Ascending aorta (tissue), 2 donors: ENCODE measurements at places on chromosomes 4 and X.

DNA sequence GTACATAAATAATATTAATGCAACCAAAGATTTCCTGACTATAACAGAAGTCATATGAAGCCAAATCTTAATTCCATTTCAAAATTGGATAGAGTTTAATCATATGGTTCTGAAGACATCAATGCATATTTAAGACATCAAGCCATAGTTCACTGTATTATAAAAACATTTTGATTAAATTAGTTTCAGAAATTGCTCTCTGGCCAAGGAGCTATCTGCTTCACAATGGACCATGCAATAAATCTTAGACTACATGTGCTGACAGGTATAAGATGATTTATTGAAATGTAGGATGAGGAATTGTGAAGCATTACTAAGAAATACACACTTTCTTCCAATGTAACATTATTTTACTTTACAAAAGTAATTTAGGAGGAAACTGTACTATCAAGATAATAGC lies 81.6 kb downstream of the MID1 start:
- no peak for DNase-seq

DNA sequence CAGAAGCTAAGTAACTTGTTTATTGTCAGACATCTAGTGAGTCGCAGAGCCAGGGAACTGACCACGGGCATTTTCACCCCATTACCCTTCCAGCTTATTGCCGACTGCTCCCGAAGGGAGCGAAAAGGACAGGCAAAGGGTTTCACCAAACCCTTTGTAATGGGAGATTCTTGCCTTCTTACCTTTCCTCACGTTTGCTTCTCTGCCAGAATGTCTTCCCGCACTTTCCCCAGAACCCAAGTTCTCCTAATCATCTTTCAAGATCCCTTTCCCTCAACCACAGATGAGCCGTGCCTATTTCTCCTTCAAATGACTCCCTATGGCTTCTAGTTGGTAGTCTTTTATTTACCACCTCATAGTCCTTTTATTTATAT lies 520 bp upstream of the SRP72 start:
- no peak for DNase-seq

DNA sequence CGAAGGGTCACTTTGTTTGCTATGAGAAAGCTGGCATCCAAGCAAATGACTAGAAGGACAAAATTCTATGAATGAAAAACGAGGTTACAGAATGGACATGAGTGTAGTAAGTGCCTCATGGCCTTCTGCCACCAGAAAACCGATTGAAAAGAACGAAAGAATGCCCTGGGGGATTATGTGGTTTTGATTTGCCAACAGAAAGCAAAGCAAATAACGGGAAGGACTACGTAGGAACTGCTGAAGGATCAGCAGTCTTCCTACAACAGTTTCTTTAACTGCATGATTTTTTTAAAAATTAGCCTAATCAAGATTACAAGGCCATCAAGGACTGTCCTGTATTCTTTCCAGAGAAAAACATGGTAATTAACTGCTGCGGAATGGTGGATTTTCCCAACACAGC lies 50.6 kb downstream of the NRK start:
- no peak for DNase-seq

- no peak for DNase-seq
These were observed 8.5 kb downstream of the AKAP17A start for GRCh38 chrX:1599791-1600405.

DNA sequence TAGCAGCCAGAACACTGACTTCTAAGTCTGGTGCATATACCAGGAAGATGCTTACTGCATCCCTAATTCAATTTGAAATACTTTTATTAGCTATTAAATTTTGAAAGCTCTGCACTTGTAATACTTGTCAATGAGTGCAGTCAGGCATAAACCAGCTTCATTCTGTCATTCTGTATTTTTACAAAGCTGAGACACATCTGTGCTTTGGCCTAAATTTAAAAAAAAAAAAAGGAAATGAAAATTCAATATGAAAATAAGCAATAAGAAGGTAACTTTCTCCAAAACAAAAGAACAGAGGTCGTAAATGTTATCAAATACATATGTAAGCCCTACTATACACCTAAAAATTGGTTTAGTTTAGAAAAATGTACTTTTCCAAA lies 7.0 kb downstream of the SMIM14 start:
- no peak for DNase-seq

GRCh38 chrX:87583679-87584078 lies 66.1 kb downstream of the KLHL4 start:
- DNase-seq: no peak

DNA sequence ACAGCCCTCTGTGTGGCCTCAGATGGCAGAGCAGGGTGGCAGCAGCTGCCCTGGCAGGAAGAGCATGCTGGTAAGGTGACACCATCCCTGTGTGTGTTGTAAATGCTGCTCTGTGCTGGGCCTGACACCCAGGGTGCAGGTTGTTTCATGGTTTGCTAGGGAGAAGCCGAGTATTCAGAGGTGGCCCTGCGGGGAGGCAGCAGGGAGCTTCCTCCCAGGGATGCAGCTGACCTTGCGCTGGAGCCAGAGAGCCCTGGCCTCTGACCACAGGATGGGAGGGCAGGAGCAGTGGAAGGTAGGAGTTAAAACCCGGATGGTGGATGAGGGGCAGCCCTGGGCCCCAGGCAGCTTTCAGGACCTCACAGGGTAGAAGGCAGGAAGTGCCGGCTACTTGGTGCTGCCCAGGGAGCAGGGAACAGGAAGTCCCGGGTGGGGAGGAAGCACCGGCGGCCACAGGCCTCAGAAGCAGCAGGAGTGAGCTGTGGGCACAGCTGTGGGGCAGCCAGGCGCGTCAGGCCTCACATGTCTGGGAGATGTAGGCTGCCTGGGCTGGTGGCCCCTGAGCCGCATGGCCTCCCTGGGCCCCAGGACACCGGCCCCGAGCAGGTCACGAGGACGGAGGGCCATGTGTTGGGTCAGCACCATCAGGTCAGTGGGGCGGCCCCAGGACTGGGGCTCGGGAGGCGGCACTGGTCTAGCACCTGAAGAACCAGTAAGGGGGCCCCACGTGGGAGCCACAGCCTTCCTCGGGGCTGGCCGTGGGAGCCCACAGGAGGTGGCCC lies 19.1 kb downstream of the SH3BP2 start:
- peak; percentile 57 for DNase-seq

DNA sequence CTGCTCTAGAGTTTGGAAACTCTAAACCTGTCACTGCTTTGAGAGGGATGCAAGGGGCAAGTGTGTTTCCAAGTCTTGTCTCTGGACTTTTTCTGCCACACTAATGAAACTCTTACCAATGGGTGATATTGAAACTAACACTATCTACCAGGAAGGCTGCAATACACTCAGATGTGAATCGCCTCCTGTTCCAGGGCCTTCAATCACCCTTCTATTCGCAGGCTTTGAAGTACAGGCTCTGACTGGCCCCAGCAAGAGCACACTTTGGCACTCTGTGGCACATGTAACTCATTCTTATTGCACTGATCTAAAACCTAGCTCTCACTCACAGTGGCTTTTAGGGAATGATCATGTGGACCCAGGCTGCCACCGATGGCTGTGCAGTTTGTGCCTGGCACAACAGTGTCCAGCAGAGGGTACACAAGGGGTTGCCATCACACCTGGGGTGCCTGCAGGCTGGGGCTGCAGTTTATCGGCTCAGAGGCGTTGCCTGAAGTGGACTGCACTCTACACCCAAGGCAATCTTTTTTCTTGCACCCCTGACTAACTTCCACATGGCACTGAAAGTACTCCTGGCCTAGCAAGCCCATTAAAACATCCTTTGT lies 210.8 kb downstream of the MGST2 start:
- DNase-seq: no peak

DNA sequence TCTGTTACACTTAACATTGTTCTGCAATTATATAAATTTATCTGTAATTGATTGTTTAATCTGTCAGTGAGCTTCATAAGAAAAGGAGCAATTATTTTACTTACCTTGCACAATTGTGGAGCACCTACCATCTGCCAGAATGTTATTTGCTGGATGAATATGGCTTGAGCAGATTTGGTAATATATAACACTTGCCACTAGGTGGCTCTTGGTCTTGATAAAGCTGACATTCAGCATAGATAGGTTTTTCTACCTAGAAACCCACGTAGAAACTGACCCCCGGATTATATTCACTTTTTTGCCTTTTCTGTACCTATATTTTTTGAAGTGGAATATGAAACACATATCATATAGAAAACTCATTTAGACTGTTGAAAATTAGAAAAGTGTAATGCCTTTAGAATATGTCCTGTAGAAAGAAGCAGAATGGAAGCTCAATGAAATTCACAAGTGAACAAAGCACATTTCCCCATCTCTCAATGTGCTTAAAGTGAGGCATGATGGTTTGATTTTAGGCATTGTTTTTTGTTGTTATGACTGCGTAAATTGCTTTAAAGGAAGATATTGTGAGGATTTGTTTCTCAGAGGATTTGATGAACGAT lies 9.5 kb downstream of the RBPJ start:
- no peak for DNase-seq

DNA sequence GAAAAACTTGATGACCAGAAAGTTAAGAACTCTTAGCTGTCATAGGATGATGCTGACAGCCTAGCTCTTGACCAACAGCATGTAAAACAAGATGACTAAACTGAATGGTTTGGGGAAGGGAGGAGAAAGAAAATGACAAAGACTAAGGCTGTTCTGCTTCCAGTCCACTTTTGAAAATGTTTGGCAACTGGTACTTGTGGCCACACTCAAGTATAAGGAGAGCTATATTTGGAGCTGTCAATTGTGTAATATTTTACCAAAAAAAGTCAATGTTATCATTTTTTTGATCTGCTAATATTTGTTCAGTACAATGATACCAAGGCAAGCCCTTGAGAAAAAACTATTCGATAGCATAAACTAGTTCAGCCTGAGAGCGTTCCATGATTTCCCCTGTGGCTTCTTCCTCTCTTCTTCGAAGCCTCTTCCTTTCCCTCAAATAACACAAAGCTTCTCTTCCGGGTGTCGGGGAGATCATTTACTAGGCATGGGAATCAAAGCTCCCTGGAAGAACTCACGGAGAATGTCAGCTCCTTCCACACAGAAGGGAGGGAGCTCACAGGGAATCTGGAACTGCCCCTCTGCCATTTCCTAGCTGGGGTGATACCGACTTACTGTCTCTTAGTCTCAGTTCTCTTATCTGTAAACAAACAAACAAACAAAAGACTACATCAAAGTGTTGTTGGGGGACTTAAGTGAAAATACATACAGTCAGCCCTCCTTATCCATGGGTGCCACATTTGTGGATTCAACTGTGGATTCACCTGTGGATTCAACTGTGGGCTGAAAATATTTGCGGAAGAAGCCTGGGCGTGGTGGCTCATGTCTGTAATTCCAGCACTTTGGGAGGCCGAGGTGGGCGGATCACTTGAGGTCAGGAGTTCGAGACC lies 82.6 kb downstream of the SCD5 start:
- DNase-seq: no peak

DNA sequence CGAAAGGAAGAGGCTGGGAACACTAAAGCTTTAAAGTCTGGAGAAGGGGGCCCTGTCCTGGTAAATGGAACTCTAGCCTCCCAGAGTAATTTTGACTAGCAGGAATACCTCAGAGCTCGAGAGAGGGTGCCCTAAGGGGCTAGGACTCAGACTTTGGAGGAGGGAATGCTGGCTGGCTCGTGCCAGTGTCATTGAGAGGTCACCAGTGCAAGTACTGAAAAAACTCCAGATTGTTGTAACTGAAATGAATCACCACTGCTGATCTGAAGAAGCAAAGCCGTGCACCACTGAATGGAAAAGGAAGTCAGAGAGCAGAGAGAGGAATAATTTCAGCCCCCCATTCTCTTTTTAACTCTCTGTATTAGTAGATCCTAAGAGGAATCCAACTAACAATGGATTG lies 690.2 kb downstream of the FAT4 start:
- no peak for DNase-seq

GRCh38 chr4:119027811-119028210 lies 107.8 kb upstream of the MYOZ2 start:
- no peak for DNase-seq

DNA sequence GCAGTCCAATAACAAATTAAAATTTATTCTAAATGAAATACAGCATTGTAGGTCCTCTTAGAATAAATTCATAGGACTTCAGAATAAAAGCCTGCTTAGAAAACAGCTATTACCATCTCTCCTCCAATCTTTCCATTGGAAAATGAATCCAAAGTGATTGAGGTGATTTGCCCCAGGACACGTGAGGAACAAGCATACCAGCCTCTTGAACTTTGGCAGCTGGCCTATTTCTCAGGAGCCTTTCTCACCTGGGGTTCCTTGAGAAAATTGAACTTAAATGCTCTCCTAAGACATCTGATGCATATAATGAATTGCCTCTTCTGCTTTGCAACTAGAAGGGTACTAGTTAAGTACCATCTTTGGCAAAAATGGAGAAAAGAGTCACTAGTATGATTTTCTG lies 13.5 kb downstream of the ARHGAP24 start:
- DNase-seq: no peak

GRCh38 chr4:2465032-2465431 lies 3.9 kb upstream of the RNF4 start:
- DNase-seq: no peak

DNA sequence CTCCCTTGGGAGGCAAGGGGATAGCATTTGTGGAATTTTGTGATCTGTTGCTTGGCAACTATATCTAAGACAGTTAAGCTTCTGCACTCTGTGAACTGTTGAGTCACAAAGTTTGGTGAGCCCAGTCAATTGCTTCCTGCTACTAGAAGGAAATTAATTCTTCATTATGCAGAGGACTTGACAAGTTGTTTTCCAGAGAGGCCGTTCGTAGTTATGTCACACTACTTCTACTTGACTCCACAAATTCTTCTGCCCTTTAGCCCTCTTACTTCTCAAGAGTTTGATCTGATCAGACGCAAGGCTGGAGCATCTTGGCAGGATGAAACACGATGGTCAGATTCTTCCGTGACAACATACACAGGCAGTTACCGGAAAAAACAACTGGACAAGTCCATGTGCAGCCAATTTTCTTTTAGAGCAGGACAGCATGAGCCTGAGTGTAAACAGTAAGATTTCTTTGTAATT lies at the start of gene C4orf51:
TSS of gene C4orf51 (plus strand) at position 156 of the 465 bp plus-strand sequence. CDS start at position 214, 58 bp downstream.
- no peak for DNase-seq

DNA sequence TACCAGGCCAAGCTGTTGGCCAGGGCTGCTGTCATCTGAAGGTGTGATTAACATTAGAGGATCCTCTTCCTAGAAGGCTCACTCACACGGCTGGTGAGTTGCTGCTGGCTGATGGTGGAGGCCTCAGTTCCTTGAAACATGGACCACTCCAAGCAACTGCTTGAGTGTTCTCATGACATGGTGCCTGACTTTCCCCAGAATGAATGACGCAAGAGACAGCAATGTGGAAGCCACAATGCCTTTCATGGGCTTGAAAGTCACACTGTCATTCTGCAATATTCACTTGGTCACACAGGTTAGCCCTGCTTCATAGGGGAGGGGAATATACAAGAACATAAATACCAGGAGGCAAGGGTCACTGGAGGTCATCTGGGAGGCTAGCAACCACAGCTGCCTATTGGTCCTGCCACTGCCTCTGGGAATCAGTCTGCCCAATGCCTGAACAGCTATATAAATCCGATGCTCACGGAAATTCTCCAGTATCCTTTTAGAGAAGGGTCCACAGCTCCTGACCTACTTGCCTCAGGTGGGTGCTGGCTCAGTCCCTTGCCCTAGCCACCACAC lies 97.1 kb upstream of the MAML3 start:
- DNase-seq: no peak

GRCh38 chr4:27191592-27191991 lies 331.0 kb downstream of the STIM2 start:
- no peak for DNase-seq

GRCh38 chr4:78862314-78862737 lies 76.9 kb downstream of the PAQR3 start:
- no peak for DNase-seq
